T-helper 2 cell treated with Interferon-gamma antibody and Interleukin-4, amounts not matched to agents 5 μg/mL and 100 μg/mL, for 36 hours (primary cell): ENCODE measurements at places on chromosomes 3 and 15.

DNA sequence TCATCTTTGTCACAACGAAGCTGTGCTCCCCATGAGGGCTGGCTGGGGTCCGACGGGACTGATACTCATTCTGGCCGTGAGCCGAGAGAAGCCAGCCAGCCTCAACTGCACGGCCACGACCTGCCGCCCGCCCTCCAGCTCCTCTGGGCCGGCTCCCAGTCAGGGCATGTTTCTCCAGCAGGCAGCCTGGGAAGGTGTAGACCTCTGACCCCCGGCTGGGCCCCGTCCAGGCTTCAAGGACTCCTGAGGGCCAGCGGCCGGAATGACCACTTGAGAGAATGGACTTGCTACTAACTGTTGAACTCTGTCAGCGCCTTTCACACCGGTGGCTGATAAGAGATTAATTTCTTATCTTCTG, 18.1 kb upstream of the MUC4 start:
- no peak for DNase-seq
- no peak overlapping the region for H3K27ac ChIP-seq
- peaks cover 2% of the 10 kb centered on the region for H3K27me3 ChIP-seq

DNA sequence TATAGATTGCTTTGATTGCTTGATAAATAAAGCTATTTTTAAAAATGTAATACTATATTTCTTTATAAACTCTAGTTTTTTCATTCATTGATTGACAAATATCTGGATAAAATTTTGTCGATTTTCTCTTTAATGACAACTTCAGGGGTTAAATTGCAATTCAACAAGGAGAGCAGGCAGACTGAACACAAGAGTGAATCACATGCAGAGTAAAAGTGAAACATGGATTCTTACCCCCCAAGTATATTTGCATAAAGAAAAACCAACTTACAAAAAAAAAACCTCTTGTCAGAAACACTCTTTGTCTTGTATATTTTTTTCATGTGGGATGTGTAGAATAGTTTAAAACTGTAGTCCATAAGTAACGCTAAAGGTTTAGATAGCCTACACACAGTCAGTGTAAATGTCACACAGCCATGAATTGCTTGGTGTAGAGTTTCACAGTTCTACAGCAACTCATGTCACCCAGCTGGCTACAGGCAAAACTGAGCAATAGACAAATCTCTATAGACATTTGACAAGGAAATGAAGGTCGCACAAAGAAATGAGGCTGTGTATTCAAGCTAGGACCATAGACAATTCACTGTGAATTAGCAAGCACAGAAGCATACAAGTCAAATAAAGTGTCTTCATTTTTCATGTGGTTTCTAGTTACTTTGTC, 141.6 kb downstream of the THRB start:
- H3K36me3 ChIP-seq = no peaks in the 10 kb centered on the region
- no peak for DNase-seq
- no peak overlapping the region for H3K27ac ChIP-seq
- no peaks in the 10 kb centered on the region for H3K4me1 ChIP-seq

- H3K27me3 ChIP-seq = peaks cover 2% of the 10 kb centered on the region
- no peak overlapping the region for H3K27ac ChIP-seq
- H3K36me3 ChIP-seq = no peaks in the 10 kb centered on the region
- H3K4me1 ChIP-seq = peaks cover 8% of the 10 kb centered on the region
- DNase-seq = no peak
Measured at GRCh38 chr3:194092881-194093301, 43.1 kb upstream of the HES1 start.

GRCh38 chr3:149120051-149120972, 9.1 kb upstream of the HPS3 start:
- peaks cover 8% of the 10 kb centered on the region for H3K4me1 ChIP-seq
- no peaks in the 10 kb centered on the region for H3K36me3 ChIP-seq
- H3K4me3 ChIP-seq = no peak overlapping the region
- H3K27ac ChIP-seq = no peak overlapping the region

- H3K36me3 ChIP-seq = no peaks in the 10 kb centered on the region
- H3K4me3 ChIP-seq = no peak overlapping the region
- H3K27me3 ChIP-seq = no peaks in the 10 kb centered on the region
Measured at GRCh38 chr3:78791753-78792152, 976.0 kb downstream of the ROBO1 start.

DNA sequence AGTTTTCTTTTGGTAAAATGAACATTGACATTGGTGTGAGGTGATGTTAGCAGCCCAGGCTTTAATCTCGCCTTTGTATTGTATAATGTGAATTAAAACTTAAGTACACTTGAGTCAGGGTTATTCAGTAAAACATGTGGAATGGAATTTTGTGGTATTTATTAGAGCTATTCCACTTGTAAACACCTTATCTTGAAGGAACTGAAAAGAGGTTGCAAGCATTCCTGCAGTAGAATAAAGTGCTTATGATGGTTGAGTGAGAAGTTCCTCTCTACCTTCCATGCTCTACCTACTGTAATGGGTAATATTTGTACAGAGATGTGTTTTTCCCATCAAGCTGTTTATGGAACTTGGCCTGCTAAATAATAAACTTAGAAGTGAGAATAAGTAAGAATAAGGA, 36.1 kb downstream of the HMG20A start:
- no peak overlapping the region for H3K4me3 ChIP-seq
- no peaks in the 10 kb centered on the region for H3K27me3 ChIP-seq
- no peak overlapping the region for H3K27ac ChIP-seq
- peaks cover 14% of the 10 kb centered on the region for H3K4me1 ChIP-seq
- peaks cover 22% of the 10 kb centered on the region for H3K36me3 ChIP-seq

DNA sequence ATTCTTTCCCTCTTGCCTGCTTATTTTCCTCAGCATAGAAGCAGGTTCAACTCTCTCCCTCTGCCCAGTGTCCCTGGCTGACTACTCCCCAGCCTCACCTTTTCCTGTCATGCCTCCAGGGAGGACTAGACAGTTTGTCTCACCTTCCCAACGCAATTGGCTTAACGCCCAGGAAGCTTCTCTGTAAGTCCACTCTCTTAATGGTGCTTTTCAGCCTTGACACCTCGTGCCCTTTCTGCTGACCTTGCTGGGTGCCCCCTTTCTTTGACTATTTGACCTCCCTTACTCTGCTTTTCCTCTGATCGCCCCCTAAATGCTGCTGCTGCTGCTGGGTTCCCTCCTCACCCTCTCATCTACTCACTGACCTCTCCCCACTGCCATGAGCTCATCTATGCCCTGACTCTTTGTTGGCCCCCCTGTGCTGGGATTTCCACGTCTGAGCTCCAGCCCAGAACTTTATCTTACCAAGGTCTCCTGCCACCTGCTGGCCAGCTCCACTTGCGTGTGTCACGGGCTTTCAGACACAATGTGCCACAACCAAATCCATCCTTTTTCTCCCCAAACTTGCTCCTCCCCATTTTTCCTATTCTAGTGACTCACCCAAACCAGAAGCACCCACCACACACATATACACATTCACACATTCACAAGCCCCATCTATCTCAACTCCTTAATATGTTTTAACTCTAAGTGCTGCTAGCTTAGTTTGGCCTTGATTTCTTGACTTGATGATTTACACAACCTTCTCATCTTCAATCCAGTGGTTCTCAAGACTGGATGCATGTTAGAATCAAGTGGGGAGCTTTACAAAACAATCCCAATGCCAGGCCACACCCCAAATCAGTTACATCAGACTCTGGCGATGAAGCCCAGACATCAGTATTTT, 16.6 kb downstream of the EPB42 start:
- H3K27me3 ChIP-seq = peaks cover 9% of the 10 kb centered on the region
- no peaks in the 10 kb centered on the region for H3K36me3 ChIP-seq
- peaks cover 8% of the 10 kb centered on the region for H3K4me1 ChIP-seq
- no peak overlapping the region for H3K4me3 ChIP-seq

GRCh38 chr3:46276497-46277099, 34.3 kb downstream of the CCR3 start:
- no peak overlapping the region for H3K4me3 ChIP-seq
- peaks cover 52% of the 10 kb centered on the region for H3K27me3 ChIP-seq
- H3K36me3 ChIP-seq = peaks cover 19% of the 10 kb centered on the region

- DNase-seq = no peak
- no peak overlapping the region for H3K4me3 ChIP-seq
- H3K27ac ChIP-seq = no peak overlapping the region
Measured at GRCh38 chr3:100605358-100605757, 4.0 kb upstream of the ADGRG7 start.

- H3K27ac ChIP-seq = no peak overlapping the region
- H3K27me3 ChIP-seq = no peaks in the 10 kb centered on the region
- no peak for DNase-seq
- no peak overlapping the region for H3K4me3 ChIP-seq
Measured at GRCh38 chr15:82980981-82981380, 5.0 kb upstream of the RAMAC start.

DNA sequence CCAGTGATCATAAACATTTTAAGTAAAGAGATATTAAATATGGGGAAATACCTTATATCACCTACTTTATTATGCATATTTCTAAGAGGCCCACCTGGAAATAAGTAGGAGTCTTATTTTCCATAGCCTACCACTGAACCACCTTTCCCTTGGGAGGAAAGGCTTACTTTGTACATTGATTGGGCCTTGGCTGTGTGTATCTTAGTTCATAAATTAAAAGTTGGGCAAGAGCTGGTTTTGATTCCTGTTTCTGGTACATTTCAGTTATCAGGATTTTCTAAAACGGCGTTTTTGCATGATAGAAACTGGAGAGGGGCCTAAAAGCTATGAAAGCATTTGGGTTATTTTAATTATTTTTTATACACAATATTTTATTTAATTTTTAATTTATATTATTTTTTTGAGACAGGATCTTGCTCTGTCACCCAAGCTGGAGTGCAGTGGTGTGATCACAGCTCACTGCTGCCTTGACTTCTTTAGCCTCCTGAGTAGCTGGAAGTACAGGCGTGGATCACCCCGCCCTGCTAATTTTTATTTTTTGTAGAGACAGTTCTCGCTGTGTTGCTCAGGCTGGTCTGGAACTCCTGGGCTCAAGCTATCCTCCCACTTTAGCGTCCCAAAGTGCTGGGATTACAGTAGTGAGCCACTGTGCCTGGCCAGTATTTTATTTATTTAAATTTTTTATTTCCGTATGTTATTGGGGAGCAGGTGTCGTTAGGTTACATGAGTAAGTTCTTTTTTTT, 2.6 kb downstream of the GMPS start:
- DNase-seq = no peak
- peaks cover 28% of the 10 kb centered on the region for H3K4me1 ChIP-seq
- no peak overlapping the region for H3K27ac ChIP-seq

DNA sequence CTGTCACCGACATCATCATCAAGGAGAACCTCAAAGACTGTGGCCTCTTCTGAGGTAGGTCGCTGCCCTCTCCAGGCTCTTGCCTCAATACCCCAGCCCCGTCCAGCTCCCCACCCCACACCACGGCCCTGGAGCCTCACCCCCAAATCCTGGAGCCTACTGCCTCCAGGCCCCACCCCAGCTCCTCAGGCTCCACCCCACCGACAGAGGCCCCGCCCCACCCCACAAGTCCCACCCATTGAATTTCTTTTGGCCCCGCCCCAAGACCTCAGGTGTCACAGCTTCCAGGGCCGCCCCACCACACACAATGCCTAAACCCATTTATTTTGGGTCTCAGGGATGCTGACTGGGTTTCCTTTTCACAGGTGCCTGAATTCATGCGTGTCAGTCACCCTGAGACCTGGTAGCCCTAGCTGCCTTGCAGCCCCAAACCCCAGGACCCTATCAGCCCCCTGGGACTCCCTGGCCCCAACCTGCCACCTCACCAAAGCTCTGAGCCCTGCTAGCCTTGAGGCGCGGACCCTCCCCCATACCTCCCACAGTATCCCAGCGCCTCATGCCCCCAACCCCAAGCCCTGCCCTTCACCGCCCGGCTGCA, 3.6 kb downstream of the GNAT1 start:
- H3K27me3 ChIP-seq = peaks cover 20% of the 10 kb centered on the region
- H3K4me1 ChIP-seq = peaks cover 7% of the 10 kb centered on the region
- no peak for DNase-seq
- peak overlapping the region; percentile 45 for H3K4me3 ChIP-seq

GRCh38 chr3:49906073-49906743, 2.5 kb upstream of the MST1R start:
- peak overlapping the region; percentile 94 for H3K4me3 ChIP-seq
- H3K4me1 ChIP-seq = peaks cover 20% of the 10 kb centered on the region
- DNase-seq = peak; percentile 52
- H3K27ac ChIP-seq = peak overlapping the region; percentile 88
- no peaks in the 10 kb centered on the region for H3K27me3 ChIP-seq
- peaks cover 11% of the 10 kb centered on the region for H3K36me3 ChIP-seq

DNA sequence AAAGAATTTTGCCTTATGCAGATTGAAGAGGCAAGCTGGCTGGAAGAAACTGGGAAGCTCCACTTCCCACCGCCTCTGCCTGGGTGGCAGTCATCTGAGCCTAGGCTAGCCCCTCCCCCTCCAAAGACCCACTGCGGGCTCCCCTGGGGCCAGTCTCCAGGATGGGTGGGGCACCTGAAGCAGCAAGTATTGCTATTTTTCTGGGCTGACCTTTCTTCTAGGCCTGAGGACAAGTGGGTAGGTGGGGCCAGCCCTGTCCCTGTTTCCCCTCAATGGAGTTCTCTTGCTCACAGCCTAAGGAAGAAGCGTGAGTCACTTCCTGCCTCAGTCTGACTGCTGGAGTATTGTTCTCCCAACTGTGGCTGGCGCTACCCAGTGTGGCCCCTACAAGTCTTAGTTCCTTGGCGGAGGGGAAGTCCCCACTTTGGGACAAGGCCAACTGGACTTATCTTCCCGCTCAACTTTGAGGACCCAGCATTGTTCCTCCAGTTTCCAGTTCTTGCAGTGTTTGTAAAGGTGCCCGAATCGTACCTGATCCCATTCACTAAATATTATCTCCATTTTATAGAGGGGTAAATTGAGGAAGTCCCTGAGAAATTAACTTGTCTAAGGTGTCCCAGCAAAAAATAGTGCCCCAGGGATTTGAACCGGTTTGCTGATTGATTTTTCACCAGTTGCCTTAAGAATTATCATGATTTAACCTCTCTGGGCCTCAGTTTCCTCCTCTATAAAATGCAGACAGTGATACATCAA, 1.4 kb downstream of the FURIN start:
- no peaks in the 10 kb centered on the region for H3K27me3 ChIP-seq
- H3K27ac ChIP-seq = peak overlapping the region; percentile 97
- peak overlapping the region; percentile 92 for H3K4me3 ChIP-seq
- peaks cover 35% of the 10 kb centered on the region for H3K36me3 ChIP-seq
- peak; percentile 76 for DNase-seq

DNA sequence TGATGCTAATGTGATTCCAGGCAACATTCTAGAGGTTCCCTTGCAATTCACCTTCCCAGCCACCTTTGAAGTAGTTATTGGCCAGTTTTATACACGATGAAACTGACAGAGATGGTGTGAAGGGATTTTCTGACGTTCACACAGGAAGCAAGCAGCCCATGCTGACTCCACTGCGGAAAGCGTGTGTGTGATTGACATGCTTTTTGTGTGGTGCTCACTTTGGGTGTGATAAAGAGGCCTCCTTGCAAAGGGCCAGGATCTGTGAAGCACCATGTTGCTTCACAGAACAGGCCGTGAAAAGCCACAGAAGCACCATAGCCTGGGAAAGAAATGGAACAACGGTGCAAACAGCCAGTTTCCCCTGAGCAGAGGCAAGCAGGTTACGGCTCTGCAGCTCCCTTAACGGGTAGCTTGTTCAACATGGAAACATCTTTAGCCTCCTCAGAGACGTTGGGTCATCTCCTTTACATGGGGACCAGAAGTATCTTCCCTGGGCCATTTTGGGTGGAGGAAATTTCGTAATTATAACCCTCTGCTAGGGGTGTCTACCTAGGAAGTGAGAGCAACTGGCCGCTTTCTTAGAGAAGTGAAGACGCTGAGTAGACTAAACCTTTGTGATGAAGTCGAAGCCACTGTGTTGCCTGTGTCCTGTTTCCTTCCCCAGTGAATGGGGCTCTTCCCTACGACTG, 108.5 kb downstream of the APBA2 start:
- peak; percentile 32 for DNase-seq
- no peak overlapping the region for H3K4me3 ChIP-seq
- peaks cover 7% of the 10 kb centered on the region for H3K4me1 ChIP-seq
- H3K27me3 ChIP-seq = no peaks in the 10 kb centered on the region

- no peak for DNase-seq
- H3K4me3 ChIP-seq = no peak overlapping the region
- H3K36me3 ChIP-seq = no peaks in the 10 kb centered on the region
Measured at GRCh38 chr3:3633761-3634160, 165.5 kb upstream of the LRRN1 start.
